ENCODE measurements at places on chromosomes 3 and 15. TPM values are rescaled to one million over a fixed set of nuclear protein-coding genes. Genes with fewer than 3 reads are reported as not detected.
A peak's percentile ranks its signal among the peaks of the same experiment; 100 is the strongest.

- DNase-seq, result peak; percentile 67
Measured at GRCh38 chr3:152266221-152266995, 2.3 kb upstream of the MBNL1 start.

DNA sequence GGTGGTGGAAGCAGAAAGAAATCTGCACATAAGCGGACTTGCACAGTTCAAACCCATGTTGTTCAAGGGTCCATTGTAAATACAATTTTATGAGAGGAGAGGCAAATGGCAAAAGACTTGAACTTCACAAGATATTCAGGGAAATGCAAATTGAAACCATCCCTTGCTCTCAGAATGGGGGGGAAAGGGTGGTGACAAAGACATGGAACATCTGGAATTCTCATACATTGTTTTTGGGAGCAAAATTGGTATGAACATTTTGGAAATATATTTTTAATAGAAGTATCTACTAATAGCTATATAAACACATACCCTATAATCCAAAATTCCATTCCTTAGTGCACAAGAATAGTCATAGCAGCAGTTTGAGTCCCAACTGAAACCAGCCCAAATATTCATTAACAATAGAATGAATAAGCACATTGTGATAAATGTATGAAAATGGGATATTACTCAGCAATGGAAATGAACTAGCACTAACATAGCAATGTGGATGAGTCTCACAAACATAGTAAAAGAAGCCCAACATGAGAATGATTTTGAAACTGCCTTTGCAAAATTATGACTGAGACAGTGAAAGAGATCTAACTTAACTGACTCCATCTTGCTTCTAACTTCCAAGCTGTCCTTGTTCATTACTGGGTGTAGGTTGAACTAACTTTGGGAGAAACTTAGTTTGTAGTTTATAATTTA is 77.2 kb downstream of the CD200R1L start:
- no peak for DNase-seq

- no peak for DNase-seq
Measured at GRCh38 chr3:81980596-81981494, 219.4 kb upstream of the GBE1 start.

DNA sequence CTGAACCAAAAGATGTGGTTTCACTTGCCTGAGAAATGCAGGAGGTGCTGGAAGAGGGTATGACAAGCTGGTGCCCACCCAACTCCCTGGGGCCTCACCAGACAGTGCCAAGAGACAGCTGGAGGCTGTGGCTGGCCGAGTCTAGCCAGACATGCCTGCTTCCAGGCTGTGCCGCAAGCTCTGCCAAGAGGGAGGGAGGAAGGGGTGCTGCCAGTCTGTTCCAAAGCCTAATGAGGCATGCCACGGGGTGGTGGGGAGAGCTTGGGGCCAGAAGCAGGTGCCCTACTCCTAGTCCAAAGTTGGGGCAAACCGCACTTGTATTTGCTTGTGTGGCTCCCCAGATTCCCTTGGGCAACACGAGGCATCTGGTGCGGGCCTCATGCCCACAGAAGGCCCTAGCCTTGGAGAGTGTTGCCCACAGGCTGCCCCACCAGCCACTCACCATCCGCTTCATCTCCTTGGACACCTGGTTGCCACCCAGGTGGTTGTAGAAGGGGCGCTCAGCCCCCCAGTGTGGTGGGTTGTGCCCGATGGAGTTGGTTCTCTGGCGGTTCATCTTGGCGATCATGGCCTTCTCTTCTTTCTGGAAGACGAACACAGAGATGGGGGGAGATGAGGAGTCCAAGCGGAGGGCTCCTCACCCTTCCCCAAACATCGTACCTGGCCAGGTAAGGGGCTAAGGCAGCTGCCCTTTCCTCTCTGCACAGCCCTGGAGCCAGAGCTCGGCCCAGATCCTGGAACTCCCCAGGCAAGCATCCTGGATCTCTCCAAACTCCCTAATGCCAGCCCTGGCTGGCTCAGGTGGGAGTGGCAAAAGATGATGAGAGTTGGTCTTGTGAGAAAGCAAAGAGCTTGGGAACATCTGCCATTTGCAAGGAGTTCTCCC is 123.4 kb downstream of the SEC22A start:
- DNase-seq, result no peak

DNA sequence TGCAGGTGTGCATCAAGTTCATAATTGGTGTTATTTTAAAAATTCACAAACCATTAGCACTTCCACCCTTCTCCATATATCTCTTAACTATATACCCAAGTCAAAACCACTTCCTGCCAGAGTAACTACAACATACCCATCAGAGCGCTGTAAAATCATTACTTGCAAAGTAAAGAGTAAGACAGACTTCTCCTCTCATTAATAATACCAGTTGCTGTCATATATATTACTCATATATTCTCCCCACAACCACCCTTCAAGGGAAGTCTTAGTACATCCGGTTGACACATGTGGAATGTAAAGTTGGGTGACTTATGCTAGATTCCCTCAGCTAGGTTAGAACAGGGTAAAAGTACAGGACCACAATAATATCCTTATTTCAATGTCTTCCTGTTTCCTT is 5.6 kb downstream of the TERC start:
- DNase-seq, result no peak

GRCh38 chr15:83871808-83872559 is 218.1 kb downstream of the ADAMTSL3 start:
- DNase-seq, result no peak

DNA sequence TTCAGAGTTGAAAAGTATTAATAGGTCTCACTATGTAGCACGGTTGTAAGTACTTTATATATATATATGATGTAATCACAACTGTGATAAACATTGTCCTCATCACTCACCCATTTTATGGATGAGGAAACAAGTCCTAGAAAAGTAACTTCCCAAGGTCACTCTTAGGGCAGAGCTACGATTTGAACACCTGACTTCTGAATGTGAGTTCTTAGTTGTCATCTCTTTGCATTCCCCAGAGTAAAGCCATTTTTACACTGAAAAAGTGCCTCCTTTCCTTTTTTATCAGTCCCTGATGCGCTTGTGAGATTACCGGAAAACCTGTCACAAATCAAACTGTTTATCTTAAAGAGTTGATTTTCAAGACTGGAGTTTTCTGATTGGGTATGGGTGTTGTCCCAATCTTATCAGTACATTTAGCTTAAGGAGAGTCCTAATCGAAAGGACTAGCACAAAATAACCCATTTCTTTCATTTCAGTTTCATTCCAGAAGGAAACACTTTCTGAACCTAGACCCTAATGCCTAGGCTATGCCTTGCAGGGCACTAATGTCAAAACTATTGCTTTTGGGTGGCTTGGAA is 2.3 kb upstream of the EDEM1 start:
- DNase-seq, result no peak

DNA sequence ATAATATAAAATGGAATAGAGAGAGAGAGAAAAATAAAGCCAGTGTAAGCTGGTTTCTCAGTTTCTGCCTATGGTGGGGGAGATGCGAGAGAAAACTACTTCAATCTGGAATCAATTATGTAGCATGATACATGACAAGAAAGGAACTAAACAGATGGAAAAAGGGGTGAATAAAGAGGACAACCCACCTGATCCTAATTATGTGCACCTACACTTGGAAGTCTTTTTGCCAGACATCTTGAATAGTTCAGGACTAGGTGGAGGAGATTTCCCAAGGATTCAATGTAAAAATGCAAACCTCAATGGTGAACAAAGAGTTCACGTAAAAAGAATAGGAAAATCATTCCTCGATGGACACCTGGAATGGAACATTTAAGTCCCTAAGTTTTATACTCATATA is 524.4 kb upstream of the RGMA start:
- DNase-seq, result no peak

DNA sequence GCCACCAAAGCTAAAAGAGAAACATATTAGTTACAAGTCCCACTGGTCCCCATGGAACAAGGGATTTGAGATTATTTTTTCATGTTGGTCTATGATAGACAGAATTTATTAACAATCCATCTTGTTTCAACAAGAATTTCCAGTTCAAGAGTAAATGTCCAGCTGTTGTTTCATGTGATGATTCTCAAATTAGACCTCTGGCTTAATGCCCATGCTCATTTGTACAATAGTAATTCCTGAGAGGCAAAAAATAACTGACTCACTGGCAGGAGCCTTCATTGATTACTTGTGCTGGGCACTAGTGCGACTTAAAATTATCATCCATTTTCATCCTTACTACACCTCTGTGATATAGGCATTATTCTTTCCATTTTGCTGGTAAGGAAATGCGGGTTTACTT is 171.3 kb downstream of the ITPR1 start:
- no peak for DNase-seq

DNA sequence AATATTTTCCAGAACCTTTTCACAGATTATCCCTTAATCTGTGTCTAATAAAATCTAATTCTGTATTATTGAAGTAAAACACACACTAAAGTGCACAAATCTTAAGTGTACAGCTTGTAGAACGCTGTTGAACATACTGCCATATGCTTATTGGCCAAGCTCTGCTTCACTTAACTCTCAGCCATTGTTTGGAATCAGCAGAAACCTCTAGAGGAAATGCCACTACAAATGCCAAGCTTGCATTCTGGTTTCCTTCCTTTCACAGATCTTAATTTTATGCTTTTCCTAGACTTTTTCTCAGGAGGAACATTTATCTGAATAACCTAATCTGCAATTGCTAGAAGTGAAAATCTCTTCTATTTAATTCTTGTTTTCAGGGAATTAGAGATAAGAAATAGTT is 10.1 kb downstream of the MNS1 start:
- no peak for DNase-seq

DNA sequence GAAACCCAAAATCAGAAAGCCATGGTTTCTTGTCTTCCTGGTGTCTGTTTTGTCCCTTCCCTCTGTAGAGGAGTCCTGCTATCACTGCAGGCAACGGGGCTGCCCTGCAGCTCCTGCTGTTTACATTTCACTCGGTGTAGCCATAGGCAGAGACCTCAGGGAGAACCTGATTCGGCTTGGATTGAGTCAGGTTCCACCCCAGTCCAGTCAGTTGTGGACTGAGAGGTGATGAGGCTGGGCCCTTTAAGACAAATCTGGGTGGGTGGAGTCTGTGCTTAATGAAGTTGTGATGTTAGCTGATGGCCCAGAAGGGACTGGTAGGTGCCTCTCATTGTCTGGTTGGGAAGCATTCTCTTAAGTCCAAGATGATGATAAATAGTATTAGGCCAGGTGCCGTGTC is 35.7 kb downstream of the FLNB start:
- no peak for DNase-seq

DNA sequence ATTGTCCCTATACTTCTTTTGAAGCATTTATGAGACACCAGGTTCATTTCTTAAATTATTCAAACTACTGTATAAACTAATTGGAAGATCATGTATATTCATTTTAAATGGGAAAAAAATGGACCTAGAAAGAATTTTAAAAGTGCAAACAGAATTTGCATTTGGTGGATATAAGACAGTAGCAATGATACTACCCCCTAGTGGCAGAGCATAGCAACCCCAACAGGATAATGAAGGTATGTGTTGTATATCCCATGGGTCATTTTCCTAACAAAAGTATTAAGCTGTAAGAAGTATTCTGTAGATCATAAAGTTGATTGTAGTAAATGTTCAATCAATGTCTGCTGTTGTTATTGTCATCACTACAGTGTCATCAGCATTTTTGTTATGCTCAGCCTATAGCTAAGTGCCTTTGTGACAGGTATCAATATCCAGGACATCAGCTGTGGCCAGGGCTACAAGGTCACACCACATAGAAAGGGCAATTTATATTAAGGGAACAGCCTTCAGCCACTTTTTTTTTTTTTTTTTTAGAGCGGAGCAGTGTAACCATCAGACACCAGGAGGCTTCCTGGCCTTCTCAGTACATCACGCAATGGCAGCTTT is 175.8 kb downstream of the FOXB1 start:
- DNase-seq, result peak; percentile 49

- DNase-seq, result no peak
Measured at GRCh38 chr15:68751622-68752021, 69.1 kb downstream of the ANP32A start.

Gene RTP3
- total RNA-seq, result 0.50 TPM

Gene RETNLB
- not detected for total RNA-seq

Gene NECTIN3
- 84.9 TPM for total RNA-seq

Gene MORF4L1
- total RNA-seq, result 413 TPM

Gene STOML1
- 20.1 TPM for total RNA-seq

Gene CD200
- 8.5 TPM for total RNA-seq

Gene SCN11A
- 3.0 TPM for total RNA-seq

Gene EIF2B5
- total RNA-seq, result 37.2 TPM

Gene SKIC8
- total RNA-seq, result 82.3 TPM

Gene TIMP4
- total RNA-seq, result 1.3 TPM

Gene GP9
- 1.4 TPM for total RNA-seq
